ENCODE measurements at places on chromosomes 2 and 18.
A peak's percentile ranks its signal among the peaks of the same experiment; 100 is the strongest.

DNA sequence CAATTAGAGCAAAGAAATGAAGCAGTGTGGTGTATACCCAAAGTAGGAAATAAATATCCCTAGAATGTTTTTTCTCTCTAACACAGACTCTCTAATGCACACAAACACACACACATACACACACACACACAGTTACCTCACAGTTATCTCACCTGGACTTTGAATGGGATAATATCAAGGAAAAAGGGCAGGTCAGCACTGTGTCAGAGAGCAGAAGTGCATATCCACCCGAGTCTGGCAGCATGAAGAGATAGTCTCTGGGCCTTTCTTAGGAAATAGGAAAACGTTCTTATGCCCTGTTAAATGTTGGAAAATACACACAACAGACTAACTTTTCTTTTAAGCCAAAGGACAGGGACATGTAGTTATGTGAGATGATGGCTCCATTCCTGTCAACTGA lies 162.0 kb downstream of the COL6A3 start:
- no peak for DNase-seq

- DNase-seq: no peak
Observed at GRCh38 chr2:205465791-205466190, 216.5 kb upstream of the NRP2 start.

- DNase-seq: peak; percentile 23
Observed at GRCh38 chr2:234463626-234464290, 33.1 kb downstream of the ARL4C start.

- no peak for DNase-seq
Observed at GRCh38 chr2:3115301-3116042, 262.1 kb downstream of the EIPR1 start.

DNA sequence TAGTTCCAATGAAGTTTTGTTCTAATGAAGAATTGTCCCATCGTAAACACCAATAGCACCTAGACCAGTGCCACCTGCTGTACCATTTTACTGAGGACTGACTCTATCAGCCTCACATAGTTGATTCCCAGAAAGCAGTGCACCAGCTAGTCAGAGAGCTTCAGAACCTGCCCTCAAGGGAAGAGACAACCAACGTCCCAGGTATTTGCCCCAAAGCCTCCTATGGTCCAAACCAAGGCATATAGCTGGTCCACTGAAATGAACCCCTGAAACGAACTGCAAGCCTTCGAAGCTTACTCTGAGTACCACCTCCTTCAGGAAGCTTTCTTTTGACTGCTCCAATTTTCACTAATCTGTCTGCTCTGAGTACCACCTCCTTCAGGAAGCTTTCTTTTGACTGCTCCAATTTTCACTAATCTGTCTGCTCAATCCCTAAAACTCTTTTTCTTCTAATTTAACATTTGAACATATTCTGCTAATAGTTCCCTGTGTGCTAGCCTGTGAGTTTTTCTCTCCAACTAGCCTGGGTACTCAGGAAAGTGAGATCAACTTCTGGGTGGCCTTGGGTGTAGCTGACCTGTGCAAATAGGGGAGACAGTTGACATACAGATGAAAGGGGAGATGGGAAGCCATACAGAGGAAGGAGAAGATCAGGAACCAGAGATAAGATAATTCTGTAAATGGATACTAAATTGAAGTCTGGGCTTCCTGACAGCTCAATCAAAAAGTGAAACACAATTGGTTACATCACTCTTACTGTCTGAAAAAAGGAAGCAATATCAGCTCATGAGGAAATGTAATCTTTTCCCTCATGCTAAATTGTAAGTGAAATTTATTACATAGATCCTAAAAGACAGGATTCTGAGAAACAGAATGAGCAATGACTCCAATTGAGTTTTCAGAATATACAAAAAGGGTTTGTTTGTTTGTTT lies 33.5 kb upstream of the EML4 start:
- DNase-seq: no peak

DNA sequence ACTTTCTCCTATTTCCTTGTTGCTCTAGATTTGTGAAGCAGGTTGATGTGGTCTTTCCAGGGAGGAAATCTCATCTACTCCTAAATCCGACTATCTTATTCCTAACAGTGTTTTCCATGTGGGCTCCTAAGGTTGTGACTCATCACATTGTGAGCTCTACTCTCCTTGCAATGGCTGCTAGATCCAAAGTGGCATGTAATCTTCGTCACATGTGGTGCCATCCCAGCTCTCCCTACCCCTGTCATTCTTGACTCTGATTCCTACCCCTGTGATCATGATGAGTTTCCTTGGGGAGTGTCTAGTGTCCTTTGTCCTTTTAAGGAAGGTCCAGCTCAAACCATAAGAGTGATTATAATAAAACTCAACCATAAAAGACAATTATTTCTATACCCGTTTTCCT lies 47.3 kb upstream of the GULP1 start:
- no peak for DNase-seq

- no peak for DNase-seq
Observed at GRCh38 chr2:76202866-76203265, 492.2 kb upstream of the GCFC2 start.

GRCh38 chr2:218691234-218691633 lies 19.3 kb downstream of the STK36 start:
- no peak for DNase-seq

DNA sequence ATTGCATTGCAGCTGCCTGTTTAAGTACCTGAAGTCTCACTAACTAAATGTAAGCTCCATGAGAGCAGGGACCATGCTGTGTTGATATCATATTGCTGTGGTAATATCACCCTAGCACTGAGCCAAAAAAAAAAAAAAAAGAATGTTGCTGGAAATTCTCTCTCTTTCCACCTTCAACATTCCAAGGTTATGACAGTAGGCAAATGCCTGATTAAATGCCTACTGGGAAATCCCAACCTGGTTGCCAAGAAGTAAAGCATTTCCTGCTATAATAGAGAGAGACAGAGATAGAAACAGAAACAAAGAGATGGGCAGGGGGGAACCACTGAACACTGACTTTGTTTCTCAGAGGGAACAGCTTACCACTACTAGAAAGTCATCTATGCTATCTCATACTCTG lies 1604.2 kb downstream of the LRP1B start:
- no peak for DNase-seq

- peak; percentile 40 for DNase-seq
Observed at GRCh38 chr2:233053928-233054784, 6.0 kb upstream of the INPP5D start.

DNA sequence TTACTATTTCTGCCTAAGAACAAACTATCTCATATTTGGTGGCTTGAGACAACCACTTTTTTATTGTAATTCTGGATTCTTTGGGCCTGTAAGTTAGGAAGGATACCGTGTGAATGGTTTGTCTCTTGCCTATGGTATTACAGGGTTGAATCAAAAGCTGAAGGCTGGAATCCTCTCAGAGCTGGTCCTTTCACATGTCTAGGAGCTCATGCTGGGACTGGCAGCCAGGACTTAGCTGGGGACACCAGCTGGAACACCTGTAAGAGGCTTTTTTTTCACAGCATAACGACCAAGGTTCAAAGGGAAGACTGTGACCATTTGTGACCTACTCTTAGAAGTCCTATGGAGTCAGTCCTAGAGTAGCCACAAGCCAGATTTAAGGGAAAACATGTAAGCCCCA lies 226.3 kb downstream of the ZNF804A start:
- DNase-seq: no peak

DNA sequence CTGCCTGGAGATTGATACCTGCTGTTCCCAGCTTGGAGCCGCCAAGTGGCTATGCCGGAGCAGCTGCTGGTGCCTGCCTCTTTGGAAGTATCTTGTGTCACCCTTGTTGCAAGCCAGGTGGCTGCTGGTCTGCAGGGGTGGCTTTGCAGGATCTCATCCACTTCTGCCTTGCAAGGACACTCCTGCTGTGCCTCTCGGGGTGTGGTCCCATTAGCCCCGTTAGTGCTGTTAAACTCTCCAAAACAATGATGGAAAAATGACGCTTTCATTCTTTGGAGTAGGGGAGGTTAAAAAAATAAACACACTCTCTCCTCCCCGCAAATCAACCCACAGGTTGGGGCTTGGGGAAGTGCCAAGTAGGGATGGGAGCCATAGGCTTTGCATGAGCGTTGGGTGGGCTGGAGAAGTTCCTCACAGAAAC lies 352.8 kb downstream of the RNF144A start:
- no peak for DNase-seq

DNA sequence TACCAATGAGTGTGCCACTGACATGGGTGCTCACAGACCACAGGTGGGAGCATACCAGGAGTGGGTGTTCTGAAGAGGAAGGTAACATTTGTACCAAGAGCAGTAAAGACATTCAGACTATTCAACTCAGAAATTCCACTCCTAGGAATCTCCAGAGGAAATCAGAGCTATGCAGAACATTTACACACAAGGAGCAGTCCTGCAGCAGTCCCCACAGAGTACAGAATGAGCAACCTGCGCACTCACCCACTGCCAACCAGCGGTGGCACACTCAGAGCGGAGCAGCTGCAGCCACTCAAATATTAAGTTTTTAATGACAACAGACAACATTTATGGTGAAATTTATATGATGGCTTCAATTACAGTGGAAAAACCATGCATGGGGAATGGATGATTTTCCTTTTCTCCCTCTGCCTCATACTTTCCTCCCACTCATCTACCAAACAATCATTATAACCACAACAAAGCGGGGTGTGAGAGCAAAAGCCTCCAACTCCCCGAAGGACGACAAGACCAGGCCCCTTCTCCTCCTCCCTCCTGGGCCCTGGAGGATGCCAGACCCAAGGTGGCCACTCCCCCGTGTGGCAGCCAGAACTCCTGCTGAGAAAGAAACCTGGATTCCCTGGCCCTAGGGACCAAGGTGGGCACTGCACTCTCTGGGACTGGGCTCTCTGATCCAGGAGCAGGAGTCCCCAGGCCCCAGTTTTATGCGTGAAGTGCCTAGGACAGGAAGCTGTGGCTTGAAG lies 5.4 kb downstream of the HS6ST1 start:
- no peak for DNase-seq

DNA sequence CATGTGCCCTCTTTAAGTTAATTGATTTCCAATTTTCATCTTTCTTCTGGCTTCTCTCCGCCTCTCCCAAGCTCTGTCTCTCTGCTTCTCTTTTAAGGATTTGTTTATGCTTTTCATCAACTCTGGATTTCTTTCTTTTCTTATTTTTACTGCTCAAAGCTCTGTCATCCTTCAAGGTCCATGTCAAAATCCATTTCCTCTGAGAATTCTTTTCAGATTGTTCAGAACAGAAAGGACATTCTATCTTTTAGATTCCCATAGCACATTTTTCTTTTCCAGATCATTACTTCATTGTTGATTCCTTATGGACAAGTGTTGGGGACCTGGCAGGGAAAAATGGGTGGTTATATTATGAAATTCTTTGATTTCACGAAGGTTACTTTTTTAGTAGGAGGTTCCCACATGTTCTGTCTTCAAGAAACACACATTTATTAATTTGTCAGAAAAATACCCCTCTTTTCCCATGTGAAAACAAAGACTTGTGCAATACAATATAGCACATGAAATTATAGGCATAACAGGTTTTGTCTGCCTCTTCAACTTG lies 12.3 kb downstream of the PMAIP1 start:
- DNase-seq: no peak

- no peak for DNase-seq
Observed at GRCh38 chr2:233807215-233807865, 29.2 kb downstream of the MROH2A start.

- DNase-seq: no peak
Observed at GRCh38 chr2:241136661-241137260, 12.5 kb downstream of the PASK start.

DNA sequence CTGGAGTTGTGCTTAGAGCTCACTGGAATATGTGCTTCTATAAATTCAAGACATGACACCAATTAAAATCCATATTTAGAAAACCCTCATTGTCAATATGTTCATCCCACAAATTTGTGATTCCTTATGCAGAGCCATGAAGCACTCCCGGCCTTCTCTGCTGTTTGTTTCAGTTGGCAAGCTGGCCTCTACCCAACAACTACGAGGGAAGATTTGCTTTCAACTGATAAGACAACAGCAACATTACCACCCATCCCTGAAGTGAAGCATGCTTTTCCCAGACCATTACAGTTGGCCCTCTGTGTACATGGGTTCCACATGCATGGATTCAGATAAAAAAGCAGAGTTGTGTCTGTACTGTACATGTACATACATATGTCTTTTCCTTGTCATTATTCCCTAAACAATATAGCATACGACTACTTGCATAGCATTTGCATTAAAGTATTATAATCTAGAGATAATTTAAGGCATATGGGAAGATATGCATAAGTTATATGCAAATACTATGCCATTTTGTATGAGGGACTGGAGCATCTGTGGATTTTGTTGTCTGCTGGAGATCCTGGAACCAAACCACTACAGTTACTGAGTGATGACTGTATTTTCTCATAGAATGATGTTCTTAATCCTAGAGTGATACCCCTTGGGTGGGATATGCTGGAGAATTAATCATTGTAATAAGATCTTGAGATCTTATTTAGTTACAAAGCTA lies 77.6 kb upstream of the MC2R start:
- DNase-seq: no peak

- no peak for DNase-seq
Observed at GRCh38 chr2:197024206-197024605, 97.7 kb upstream of the PGAP1 start.

DNA sequence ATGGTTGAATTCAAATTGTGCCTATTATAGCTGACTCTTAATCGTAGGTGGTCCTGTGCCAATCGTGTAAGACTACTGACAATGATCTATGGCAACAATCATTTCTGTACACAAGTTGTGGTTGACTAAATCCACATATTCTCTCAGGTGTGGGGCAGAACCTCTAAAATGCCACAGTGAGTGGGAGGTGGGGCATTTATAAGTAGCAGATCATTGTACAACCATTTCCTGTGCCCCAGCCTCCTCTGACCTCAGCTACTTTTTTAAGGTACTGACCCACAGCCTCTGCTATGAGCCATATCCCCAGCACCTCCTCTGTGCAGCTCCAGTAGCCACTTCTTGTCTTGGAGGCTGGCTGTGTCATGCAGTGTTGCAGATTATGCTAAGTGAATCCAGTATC lies 48.6 kb upstream of the RAPH1 start:
- DNase-seq: no peak

GRCh38 chr2:16318474-16319195 lies 347.0 kb downstream of the CYRIA start:
- no peak for DNase-seq

All from activated gamma-delta T cell (primary cell).